ENCODE measurements at places on chromosomes 3 and 15.

DNA sequence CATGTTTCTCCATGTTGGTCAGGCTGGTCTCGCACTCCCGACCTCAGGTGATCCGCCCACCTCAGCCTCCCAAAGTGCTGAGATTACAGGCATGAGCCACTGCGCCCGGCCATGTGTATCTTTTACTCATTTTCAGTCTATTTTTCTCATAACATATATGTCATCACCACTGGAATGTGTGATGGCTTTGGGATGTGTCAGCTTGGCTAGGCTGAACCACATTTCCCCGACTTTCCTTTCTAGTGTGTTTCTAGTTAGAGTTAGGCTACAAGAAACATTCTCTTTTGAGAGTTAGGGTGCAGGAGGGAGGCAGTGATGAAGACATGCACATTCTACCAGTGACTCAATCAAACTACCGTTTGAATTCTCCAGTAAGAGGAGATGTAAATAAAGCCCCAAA lies 444.9 kb upstream of the THBS1 start:
- DNase-seq = no peak

- no peak for DNase-seq
Observed at GRCh38 chr15:59963322-59963721, 40.8 kb upstream of the FOXB1 start.

- DNase-seq = no peak
Observed at GRCh38 chr15:34594361-34594760, 10.9 kb upstream of the GOLGA8B start.

DNA sequence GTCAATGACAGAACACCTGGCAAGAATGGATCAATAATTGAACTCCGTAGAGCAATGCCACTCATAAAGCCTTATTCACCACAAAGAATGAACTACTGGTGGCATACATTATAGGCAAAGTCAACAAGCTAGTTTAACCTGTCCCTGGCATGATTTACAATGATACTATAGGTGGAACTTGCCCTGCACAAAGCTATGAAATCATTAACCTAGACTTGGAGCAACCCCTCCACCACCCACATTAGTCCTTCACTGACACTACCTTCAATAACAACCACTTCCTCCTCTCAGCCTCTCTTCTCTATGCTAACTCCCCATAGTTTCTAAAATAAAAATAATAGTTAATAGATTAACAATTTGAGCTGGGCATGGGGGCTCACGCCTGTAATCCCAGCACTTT lies 54.4 kb downstream of the ACAP2 start:
- DNase-seq = no peak

GRCh38 chr15:39127925-39128617 lies 452.8 kb upstream of the THBS1 start:
- no peak for DNase-seq

DNA sequence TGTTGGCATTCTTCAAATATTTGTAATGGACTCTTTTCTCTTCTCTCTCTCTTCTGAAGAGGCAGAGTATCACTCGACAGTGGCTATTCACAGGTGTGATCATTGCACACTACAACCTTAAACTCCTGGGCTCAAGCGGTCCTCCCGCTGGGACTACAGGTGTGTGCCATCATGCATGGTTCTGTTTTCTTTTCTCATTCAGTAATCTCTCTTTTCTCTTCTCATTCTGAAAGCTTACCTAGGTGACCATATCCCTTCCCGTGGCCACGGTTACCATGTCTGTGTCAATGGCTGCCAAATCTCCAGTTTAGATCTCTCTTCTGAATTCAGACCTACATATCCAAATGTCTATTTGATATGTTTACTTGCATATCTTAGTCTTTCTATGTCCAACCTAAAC lies 96.3 kb downstream of the SOX2 start:
- DNase-seq = no peak

DNA sequence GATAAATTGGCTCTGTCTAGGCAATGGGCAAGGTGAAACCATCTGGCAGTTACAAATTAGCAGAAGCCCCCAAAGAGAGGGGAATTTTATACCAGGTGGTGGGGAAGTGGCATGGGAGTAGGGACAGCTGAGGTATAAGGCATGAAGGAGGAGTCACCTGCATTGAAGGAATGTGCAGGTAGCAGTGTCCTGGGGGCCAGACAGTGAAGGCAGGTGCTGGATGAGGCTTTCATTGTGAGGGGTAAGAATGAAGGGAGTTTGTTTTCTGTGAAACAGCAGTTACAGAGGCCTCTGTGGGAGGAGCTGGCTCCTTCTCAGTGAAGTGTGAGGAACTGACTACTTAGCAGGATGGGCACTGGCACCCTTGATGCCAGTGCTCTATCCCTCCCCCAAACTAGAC lies 19.1 kb upstream of the PXYLP1 start:
- no peak for DNase-seq

DNA sequence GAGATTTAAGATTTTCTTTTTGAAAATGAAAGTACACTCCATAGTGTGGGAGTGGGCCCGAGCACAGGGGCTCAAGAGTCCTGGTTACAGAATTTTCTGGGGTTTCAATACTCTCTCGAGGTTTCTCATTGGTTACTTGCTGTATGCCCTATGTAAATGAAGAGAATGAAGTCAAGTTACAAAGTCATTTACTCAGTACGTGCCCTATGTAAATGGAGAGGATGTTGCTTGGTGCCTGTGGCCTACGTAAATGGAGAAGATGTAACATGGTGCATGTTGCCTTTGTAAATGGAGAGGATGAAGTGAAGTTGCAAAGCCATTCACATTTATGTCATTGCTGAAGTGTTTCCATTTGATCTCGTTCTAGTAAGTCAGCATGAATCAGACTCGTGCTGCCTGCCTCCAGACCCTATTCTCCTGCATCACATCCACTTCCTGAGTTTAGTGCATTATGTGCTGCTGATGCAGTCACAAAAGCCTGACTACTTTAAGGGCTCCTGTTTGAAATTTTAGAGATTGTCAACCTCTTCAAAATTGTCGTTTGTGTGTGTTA lies 302.0 kb downstream of the ZBBX start:
- DNase-seq = no peak

GRCh38 chr3:62587579-62588031 lies 214.3 kb upstream of the FEZF2 start:
- no peak for DNase-seq

Measured in lower leg skin (tissue), 4 donors.